Stimulated activated CD8-positive, alpha-beta memory T cell treated with anti-CD3 and anti-CD28 coated beads, Interleukin-4, amount 100 ng/mL, for 1 hour (primary cell): ENCODE measurements at places on chromosomes 16 and 17.

DNA sequence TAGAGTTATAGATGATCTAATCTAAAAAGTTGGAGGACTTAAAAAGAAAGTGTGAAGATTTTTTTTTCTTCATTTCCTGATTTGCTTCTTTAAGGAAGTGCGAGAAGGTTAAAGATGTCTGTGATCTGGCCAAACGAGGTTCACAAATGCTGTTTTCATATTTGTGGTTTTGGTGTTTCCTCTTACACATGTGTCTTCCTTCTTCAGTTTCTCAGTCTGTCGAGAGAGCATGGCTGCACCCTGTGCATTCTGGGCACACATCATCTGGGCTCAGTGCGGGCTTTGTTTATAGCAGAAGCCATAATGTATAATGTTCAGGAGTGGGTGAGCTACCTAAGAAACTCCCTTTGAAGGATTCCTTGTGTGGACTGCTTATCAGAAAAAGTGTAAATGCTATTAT lies 260.4 kb upstream of the TBX2 start:
- no peak for DNase-seq

DNA sequence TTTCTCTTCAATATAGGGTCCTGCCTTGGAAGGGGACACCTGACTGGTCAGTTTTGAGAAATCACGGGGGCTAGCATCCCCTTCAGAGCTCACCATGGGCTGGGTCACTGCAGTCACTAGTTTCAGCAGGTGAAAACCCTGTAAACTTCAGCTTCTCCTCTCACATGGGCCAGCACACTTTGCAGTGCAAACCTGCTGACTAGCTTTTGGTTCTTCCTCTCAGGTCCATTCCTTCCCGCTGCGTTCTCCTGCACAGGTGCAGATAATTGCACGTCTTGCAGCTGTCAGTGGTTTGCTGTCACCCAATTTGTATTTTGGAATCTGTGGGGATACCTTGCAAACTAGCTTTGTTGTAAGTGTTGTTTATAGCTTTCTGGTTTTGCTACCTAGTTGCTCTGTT lies 95.1 kb downstream of the LYRM1 start:
- DNase-seq = no peak

- no peak for DNase-seq
These were observed 34.6 kb downstream of the GRIN2C start for GRCh38 chr17:74824961-74825627.

DNA sequence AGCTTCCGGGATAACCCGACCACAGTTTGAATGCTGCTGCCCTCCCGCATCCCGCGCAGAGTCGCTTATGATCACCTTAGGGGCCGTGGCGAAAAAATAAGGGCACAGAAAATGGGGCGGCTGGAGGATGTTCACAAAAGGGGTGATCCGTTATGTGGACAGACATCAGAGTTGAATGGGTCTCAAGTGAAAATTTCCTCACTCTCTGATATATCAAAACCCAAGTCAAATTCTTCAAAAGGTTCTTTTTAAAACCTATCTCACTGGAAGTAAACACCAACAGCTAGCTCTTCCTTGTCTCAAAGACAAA lies 400 bp upstream of the CEP112 start:
- no peak for DNase-seq

DNA sequence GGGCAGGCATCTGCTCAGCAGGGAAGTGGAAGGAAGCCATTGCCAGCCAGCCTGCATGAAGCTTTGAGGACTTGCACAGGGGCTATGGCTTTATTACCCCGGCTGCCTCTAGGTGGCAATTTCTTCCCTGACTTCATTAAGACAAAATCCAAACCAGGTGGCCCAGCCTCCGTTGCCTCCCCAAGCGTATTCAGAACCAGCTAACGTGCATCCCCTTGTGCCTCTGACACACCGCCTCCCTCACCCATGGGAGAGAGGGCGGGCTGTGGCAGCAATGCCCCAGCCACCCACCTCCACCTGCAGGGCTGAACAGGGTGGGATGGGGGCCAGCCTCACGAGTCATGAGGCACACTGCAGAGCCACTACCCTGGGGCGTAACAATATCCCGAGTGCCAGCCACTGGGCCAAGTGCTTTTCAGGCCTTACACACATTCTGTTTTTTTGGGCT lies 6.8 kb downstream of the KIFC3 start:
- DNase-seq = no peak

GRCh38 chr17:33498069-33498468 lies 205.0 kb upstream of the ASIC2 start:
- no peak for DNase-seq

- DNase-seq = peak; percentile 23
These were observed 65.7 kb upstream of the LRRC37A3 start for GRCh38 chr17:64984851-64985521.

DNA sequence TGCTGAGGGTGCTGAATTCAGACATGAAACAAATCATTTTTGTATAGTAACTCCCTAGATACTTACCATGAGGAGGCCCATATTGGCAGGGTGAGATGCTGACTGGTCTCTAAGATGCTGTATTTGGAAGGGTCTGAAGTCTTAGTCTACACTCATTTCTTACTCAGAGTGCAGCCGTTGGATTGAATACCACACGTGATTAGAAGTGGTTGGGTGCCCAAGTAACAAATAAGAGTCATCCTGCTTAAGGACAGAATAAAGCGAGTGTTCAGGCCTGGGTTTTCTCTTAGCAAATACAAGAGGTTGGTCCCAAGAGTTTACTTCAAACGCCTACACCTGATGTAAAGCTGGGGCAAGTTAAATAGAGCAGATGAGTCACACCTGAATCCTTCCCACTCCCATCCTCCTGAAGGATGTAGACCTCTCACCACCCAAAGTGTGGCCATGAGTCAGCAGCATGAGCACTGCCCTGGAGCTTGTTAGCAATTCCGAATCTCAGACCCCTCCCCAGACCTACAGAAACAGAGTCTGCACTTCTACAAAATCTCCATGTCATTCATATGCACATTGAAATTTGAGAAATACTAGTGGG lies 284.6 kb upstream of the CDH5 start:
- DNase-seq = no peak

DNA sequence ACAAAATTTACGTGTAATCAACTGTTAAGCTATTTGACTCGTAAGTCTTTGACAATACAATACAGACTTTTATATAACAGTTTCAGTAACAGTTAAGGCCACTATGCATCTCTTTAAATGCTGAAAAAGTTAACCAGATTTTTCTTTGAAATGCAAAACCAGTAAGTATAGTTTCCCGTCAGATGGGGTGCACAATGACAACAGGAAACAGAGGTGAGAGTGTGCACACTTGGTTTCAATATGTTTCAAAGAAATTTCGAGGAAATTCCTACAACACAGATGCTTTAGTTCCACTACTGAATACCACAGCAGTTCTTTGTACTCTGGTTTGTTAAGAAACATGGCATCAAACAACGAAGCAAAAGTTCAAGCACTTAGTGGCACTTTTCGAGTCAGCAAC lies 48.4 kb downstream of the RNF157 start:
- no peak for DNase-seq

DNA sequence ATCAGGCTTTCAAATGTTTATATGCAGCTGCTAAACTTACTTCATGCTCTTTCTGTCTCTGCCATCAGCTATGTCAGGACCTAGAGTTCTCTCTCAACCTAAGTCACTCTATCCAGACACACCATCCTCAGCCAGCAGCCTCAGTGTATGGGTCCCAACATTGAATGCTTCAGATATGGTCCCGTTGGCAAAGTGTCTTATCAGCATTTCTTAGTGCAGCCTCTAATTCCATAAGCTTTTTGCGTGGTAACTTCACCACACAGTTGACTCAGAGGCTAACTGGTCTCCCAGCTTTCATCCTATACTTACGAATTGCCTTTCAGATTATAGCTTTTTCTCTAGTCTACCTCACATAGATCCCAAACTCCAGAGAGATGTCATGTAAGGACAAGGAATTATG lies 402.9 kb upstream of the EEF2KMT start:
- no peak for DNase-seq

DNA sequence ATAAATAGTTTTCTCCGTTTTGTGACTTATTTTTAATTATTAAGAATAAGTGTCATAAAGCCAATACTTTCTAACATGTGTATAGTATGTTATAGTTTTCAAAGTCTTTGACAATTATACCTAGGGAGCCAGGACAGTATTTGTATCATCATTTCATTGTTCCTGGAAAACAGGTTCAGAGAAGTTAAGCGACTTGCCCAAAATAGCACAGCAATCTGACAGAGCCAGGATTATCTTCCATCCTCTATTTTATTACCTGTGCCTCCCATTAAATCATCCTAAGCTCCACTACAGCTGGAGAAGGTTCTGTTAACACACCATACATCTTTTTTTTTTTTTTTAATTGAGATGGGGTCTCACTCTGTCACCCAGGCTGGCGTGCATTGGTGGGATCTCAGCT lies 718.4 kb downstream of the MAF start:
- DNase-seq = no peak

DNA sequence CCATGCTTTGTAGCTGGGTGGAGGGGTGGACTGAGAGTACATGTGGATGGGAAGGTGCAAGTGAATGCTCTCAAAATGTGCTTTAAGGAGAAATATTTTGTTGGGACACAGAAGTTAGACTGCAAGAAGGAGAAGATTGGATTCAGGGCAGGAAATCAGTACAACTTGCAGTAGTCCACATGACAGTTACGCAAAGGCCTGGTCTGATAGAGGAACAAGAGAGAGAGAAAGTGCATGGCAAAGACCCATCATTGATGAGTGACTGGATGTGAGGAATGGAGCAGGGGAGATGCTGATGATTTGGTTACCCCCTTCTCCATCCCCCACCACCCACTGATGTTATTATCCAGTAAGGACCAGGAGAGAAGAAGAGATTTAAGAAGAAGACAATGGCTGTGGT lies 472.8 kb downstream of the MAF start:
- DNase-seq = no peak
